ENCODE measurements at places on chromosomes 4 and X.

DNA sequence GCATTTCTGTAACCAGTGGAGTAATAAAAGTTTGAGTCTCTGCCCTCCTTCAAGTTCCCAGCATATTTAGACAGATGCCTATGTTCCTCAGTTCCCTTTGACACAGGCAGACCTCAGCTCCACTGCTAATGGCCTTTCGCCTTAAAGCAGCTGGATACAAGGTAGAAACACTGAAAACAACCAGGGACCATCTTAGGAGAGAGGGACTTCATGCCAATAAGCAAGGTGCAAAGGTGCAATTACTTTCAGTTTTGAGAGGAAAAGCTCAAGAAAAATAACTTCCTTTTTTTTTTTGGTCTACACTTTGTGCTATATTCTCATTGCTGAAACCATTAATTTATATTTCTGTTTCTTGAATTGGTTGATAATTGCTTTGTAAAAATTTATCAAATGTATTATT lies 781.9 kb upstream of the GALNTL6 start:
- DNase-seq = no peak

- no peak for DNase-seq
Observed at GRCh38 chr4:4969298-4969697, 50.0 kb downstream of the CYTL1 start.

- DNase-seq = no peak
Observed at GRCh38 chr4:105546086-105546485, 6.3 kb upstream of the ARHGEF38 start.

DNA sequence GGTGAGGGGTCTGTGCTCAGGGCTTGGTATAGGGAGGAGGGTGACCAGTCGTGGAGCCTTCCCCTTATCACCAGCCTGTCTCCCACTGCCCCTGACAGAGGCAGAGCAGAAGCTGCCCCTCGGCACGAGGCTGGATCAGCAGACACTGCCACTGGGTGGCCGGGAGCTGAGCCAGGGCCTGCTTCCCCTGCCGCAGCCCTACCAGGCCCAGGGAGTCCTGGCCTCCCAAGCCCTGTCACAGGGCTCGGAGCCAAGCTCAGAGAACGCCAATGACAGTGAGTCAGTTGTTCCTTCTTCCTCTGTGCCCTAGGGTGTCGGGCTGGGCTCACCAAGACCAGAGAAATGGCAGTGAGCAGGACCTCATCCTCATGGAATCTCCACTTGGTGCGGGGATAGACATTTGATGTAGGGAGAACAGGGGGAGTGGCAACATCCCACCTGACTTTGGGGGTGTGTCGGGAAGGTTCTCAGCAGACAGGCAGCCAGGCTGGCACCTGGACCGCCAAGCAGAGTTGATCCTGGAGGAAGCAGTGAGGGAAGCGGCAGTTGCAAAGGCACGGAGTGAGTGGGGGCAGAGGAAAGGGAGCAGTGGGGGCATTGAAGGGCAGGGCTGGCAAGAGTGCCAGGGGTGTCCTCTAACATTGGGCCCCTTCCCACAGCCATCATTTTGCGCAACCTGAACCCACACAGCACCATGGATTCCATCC lies 14.3 kb upstream of the UBA1 start:
- no peak for DNase-seq

DNA sequence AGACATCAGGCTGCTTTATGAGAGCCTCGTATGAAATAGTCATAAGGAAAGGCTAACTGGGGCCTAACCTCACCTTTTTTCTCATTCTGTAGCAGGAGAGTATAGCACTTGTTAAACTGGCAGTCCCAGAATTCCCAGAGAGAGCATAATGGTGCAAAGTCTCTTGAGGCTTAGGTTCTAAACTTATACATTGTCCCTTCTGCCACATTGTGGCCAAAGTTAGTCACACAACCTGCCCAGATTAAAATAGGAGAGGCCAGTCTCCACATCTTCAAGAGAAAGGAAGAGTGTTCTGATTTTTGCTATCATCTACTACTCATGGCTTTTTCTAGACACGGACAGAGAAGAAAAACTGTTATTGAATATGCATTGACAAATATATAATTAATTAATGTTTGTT lies 1588.9 kb upstream of the PCDH7 start:
- no peak for DNase-seq

DNA sequence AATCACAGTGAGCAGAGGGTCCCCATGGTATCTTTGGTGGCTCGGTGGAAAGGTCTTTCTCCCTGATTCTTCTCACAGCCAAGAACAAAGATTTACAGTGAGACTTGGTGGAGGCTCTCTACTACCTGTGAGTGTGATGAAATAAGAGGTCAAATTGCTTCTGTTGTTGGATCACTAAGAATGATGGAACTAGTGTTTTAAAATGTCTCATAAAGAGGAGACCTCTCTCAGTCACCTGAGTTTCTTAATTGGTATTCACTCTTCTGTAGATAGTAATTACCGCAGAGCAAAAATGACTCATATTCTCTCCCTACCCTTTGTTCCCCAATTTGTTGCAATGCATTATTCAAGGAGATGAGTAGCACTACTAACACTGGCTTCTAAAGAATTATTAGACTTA lies 100.9 kb upstream of the TBC1D9 start:
- DNase-seq = no peak

DNA sequence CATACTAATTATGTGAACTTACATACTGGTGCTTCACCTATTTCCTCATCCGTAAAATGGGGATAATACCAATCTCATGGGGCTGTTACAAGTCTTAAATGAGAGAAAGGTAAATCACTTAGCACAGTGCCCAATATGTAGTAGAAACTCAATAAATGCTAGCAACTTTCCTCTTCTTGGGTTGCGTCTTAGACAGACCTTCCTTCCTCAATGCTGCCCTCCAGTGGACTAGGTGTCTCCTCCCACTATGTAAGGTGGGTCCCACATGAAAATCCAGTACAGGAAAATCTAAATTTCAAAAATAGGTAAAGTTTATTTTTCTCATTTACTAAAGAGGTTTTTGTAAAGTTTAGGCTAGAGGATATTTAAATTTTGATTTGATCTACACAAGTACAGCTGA lies 20.6 kb downstream of the ZDHHC9 start:
- DNase-seq = peak; percentile 25

DNA sequence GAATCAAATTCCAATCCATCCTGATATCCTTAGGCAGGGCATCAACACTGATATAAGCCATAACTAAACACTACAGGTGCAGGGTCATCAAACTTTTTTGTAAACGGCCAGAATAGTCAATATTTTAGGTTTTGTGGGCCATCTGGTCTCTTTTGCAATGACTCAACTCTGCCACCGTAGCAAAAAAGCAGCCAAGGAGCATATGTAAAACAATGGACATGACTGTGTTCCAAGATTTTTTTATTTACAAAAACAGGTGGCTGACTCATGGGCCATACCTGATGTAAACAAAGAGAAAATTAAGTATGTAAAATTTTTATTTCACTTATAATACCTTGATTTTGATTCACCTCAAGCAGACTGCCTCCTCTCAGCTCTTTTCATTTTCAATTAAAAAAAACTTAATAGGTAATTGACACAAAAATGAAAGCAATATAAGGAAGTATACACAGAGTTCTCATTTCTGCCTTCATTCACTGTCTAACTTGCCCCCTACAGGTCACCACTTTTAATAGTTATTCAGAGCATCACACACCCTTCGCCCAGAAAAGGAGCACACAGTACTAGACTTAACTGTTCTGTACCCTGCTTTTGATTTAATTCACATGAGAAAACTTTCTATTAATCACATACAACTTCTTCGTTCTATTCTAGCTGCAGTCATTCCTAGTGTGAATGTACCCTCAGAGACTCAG lies 35.3 kb upstream of the GPM6B start:
- no peak for DNase-seq

DNA sequence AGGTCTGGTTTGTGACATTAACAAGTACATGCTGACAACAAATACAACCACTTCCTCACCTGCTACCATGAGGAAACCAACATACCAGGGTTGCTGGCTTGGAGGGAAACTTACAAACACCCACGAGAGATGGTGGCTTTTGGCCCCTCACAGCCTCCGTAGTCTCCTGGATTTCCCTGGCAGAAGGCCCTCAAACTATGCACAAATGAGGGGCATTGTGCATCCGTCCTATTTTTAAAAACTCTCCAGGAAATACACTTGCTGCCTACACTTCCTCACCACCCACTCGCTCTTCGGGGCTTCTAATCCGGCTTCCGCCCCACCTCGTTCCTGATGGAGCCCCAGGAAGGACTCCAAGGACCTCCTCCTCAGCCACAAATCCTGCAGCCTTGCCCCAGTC lies 355.0 kb upstream of the GATB start:
- DNase-seq = no peak

DNA sequence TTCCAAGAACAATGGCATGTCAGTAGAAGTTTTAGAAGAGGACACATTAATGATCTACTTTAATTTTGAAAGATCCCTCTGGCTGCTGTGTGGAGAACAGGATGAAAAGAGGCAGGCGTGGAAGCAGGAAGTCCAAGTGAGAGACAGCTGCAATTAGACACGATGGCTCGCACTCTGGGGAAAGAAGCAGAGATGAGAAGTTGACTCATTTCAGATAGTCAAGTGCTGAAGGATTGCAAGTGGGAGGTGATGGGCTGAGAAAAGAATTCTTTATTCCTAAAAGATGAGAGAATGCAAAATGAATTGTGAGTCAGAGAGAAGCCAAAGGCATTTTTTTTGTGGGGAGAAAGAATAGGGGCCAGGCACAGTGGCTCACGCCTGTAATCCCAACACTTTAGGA lies 16.5 kb downstream of the RXFP1 start:
- DNase-seq = no peak

DNA sequence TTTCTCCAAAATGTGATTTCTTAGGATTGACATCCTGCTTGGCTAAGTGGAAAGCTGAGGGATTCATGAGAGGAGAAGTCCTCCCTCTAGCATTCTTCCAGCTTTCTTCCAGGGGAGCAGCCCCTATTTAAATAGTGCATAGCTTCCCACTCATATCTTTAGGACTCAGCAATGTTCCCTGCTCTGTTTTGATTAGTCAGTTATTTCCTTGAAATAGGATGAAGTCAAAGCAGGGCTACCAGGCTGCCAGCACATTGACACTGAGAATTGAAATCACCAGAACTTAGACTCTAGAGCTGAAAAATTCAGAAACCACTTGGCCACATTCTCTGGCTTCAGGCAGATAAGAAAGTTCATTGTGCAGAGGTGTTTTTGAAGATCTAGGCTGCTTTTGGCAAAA lies 74.7 kb upstream of the SMAD1 start:
- no peak for DNase-seq

GRCh38 chr4:178953447-178954120 lies 1511.3 kb upstream of the AGA start:
- no peak for DNase-seq

DNA sequence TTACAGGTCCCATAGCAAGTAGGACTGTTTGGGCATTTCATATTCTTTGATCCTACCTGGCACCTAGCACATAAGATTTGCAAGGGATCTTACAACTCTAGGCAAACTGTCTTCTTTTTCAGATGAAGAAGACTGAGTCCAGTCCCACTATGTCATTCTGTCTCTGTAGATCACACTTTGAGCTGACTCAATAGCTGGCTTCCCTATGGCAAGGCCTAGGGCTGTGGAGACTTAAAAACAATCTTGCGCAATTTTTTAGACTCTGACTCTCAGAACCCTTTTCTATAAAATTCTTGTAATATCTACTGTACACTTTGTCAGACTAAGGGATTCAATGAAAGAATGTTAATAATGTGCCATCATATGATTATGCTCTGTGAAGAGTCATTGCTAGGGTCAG lies 26.7 kb downstream of the OTC start:
- DNase-seq = no peak

DNA sequence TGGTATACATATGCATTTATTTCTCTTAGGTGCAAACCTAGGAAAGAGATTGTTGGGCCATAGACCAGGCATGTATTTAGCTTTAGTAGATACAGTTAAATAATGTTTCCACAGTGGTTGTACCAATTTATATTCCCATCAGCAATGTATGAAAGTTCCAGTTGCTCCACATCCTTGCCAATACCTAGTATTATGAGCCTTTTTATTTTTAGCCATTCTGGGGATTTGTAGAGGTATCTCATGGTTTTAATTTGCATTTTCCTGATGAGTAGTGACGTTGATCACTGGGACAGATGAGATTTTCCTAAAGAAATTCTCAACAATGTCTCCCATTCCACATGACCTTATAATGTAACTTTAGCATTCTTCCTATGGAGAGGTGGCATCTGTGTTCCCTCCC lies 56.9 kb downstream of the SUPT20HL2 start:
- DNase-seq = no peak

- DNase-seq = no peak
Observed at GRCh38 chr4:169665046-169665737, 44.8 kb downstream of the CLCN3 start.

GRCh38 chr4:189804894-189805293 lies 135.8 kb upstream of the FRG1 start:
- no peak for DNase-seq

GRCh38 chr4:77036206-77036605 lies 39.6 kb downstream of the CCNI start:
- no peak for DNase-seq

- DNase-seq = no peak
Observed at GRCh38 chr4:186676531-186677161, 47.0 kb downstream of the FAT1 start.

DNA sequence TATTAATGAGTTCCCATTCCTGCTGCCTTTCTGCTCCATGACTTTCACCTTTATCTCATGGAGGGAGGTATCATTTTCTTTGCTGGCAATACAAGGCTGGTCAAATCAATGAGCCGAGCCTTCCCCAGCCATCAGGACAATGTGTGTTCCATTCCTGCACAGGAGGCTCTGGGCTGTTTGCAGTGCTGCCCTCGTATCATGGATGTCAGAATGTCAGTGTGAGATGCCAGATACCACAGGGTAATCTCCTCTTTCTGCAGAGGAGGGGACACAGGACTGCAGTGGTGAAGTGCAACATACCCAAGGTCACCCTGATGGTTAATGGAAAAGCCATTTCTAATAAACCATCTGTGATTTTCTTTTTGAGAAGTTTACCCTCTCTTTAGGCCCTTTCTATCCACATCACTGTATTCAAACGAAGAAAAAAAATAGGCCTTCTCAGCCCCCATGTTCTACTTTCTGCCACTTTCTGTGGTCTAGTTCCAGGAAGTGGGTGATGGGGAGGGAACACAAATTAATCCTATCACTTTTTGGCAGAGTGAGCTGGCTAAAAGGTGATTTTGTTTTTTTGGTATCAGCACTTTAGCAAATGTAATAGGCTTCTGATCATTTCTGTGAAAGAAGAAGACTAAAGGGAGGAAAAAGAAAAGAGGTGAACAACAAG lies 490.2 kb upstream of the BOD1L1 start:
- DNase-seq = no peak

DNA sequence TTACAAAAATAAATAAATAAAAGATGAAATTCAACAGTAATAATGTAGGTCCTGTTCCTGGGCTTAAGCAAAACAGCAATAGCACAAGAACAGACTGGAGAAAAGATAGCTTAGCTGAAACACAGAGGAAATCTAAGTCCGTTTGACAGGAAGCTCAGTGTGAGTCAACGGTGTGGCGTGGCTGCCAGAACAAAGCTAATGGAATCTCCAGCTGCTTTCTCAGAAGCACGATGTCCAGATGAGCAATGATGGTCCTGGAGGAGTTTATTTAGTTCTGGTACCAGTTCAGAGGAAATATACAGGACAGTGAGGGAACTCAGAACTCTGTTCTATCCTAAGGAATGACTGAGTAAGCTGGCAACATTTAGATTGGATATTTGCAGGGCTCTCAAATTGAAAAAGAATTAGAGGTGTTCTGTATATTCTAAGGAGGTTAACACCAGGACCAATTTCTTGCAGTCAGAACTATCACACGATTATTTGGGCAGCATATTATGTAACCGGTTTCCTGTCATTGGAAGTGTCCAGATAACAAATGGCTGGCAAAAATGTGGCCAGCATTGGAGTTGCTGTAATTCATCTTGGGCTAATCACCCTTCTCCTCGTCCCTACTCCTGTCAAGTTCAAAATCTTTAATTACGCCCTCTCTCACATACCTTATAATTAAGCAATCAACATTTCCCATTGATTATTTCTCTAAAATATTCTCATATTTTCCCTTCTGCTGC lies 12.7 kb downstream of the GAB3 start:
- DNase-seq = no peak
